ENCODE measurements at places on chromosomes 1 and 21. TPM values are rescaled to one million over a fixed set of nuclear protein-coding genes. Genes with fewer than 3 reads are reported as not detected.

The CFAP410 gene
- total RNA-seq = 55.2 TPM

The OR2T29 gene
- total RNA-seq = not detected

DNA sequence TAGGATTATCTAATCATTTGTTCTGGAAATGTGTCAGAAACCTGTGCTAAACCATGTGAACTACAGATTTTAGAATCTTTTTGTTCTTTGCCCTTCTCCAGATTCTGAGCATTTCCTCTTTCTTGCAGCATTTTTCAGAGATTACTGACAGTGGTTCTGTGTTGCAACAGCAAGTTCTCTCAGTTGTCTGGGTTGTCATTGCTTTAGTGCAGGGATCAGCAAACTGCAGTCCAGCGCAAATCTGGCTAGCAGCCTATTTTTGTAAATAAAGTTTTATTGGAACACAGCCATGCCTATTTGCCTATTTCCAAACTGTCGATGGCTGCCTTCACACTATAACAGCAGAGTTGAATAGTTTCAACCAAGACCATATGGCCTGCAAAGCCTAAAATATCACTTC lies 66.3 kb upstream of the LRRC8D start:
- no peaks in the 10 kb centered on the region for H3K4me1 ChIP-seq
- H3K36me3 ChIP-seq = no peaks in the 10 kb centered on the region
- no peak overlapping the region for H3K27ac ChIP-seq
- no peak overlapping the region for H3K4me3 ChIP-seq
- DNase-seq = no peak

GRCh38 chr1:88204111-88204510 lies 480.0 kb upstream of the PKN2 start:
- no peaks in the 10 kb centered on the region for H3K36me3 ChIP-seq
- H3K4me3 ChIP-seq = no peak overlapping the region
- no peaks in the 10 kb centered on the region for H3K4me1 ChIP-seq
- H3K27me3 ChIP-seq = no peaks in the 10 kb centered on the region
- no peak for DNase-seq
- no peak overlapping the region for H3K27ac ChIP-seq

DNA sequence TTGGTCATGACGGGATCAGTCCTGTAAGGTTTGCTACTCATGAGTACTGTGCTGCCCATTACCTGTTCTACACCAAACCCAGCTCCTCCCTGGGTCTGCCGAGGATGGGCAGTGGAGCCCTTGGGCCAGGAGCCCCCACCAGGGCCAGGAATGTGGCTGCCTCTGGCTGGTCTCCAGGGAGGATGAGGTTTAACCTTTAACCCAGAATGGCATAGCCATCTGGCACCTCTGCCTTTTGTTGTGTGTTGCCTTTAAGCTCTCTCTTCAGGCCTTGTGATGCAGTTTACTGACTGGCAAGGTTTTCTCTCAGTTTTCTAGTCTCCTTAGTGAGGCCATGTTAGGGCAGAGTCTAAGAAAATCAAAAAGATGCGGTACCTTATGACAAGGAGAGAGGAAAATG lies 38.6 kb downstream of the SIPA1L2 start:
- no peak for DNase-seq
- peak overlapping the region; percentile 45 for H3K27ac ChIP-seq
- no peaks in the 10 kb centered on the region for H3K27me3 ChIP-seq
- H3K36me3 ChIP-seq = no peaks in the 10 kb centered on the region

DNA sequence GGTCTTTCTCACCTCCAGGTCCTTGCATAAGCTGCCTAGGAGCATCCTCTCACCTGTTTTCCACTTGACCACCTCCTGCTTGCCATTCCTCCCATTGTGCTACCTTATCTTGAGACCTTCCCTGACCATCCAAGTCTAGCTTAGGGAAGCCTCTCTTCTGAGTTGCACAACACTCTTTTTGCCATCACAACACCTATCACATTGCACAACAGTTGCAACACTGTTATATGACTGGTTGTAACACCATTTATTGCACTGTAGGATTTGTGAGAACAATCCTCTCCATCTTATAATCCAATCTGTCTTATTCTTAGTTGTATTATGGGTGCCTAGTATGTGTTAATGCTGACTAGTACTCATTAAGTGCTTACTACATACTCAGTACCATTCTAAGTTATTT lies 488.7 kb downstream of the OMA1 start:
- H3K27ac ChIP-seq = no peak overlapping the region
- no peaks in the 10 kb centered on the region for H3K4me1 ChIP-seq

GRCh38 chr21:20266441-20266710 lies 731.8 kb upstream of the NCAM2 start:
- H3K4me1 ChIP-seq = no peaks in the 10 kb centered on the region
- DNase-seq = no peak
- no peak overlapping the region for H3K27ac ChIP-seq
- H3K27me3 ChIP-seq = no peaks in the 10 kb centered on the region
- H3K4me3 ChIP-seq = no peak overlapping the region

- no peaks in the 10 kb centered on the region for H3K4me1 ChIP-seq
- H3K27me3 ChIP-seq = no peaks in the 10 kb centered on the region
- no peak overlapping the region for H3K4me3 ChIP-seq
- H3K36me3 ChIP-seq = no peaks in the 10 kb centered on the region
These were observed 471.4 kb downstream of the PTBP2 start for GRCh38 chr1:97192872-97193572.

- H3K4me1 ChIP-seq = peaks cover 10% of the 10 kb centered on the region
- DNase-seq = no peak
- H3K27me3 ChIP-seq = peaks cover 48% of the 10 kb centered on the region
These were observed 3.4 kb downstream of the RUNX3 start for GRCh38 chr1:24926563-24927249.

Data from thyroid gland (tissue), 4 donors.